IPS DF 6.9 (cell line): ENCODE measurements at places on chromosomes 12 and 14.
A peak's percentile ranks its signal among the peaks of the same experiment; 100 is the strongest.

DNA sequence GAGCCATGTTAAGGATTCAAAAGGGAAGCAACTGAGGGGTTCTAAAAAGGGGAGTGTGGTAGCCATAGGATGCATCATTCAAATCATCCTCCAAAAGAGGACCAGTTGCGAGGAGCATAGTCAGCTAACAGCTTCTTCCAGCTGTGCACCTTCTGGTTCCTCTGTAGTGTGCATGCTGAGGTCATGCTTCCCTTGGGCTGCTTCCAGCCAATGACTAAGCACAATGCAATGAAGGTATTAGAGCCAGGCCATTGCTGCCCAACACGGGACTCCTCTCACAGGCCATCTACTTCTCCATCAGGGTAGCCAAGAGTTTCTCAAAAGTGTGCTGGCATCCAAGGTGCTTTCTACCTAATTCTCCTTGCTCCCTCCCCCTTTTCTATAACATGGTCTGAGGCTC is 69.2 kb upstream of the ARID2 start:
- H3K4me1 ChIP-seq = no peaks in the 10 kb centered on the region
- H3K4me3 ChIP-seq = no peak overlapping the region
- H3K27ac ChIP-seq = no peak overlapping the region
- H3K36me3 ChIP-seq = no peaks in the 10 kb centered on the region
- no peaks in the 10 kb centered on the region for H3K27me3 ChIP-seq

DNA sequence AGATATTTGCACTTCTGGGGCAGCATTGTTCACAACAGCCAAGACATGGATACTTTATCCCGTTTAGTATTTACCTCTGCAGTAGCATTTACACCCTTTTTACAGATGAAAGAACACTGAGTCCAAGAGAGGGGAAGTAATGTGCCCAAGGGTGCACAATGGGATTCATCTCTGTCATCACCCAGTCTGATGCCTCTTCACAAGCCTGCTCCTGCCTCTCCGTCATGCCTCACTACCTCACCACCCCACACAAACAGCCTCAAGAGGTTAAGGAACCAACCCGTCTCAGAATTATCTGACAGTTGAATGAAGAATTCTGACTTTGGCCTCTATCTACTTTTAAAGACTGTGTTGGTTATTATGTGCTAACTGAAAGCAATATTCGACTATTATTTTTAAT is 368.4 kb downstream of the ATP23 start:
- H3K27ac ChIP-seq = no peak overlapping the region

- no peaks in the 10 kb centered on the region for H3K27me3 ChIP-seq
- H3K4me1 ChIP-seq = no peaks in the 10 kb centered on the region
- no peak overlapping the region for H3K27ac ChIP-seq
- H3K4me3 ChIP-seq = peak overlapping the region; percentile 82
- no peaks in the 10 kb centered on the region for H3K36me3 ChIP-seq
Observed at GRCh38 chr12:12265571-12266388, 1.1 kb downstream of the LRP6 start.

DNA sequence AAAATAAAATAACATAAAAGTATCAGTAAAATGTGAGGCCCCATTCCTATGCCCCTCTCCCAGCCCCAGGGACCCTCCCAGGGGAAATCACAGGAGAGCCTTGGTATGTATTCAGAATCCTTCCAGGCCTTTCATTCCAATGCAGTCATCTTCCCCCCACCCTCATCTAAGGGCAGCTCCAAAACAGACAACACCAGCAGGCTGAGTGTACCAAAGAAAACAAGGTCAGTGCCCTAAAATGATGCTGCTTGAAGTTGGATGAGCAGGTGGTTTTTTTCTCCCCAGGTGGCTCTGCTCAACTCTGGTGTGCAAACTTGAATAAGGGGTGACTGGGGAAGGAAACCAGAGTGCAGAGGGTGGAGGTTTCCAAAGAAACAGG is 56.2 kb downstream of the TSPAN9 start:
- no peak overlapping the region for H3K27ac ChIP-seq
- no peak for DNase-seq
- no peaks in the 10 kb centered on the region for H3K27me3 ChIP-seq
- no peaks in the 10 kb centered on the region; the same call in 1 of the 2 replicates for H3K36me3 ChIP-seq

DNA sequence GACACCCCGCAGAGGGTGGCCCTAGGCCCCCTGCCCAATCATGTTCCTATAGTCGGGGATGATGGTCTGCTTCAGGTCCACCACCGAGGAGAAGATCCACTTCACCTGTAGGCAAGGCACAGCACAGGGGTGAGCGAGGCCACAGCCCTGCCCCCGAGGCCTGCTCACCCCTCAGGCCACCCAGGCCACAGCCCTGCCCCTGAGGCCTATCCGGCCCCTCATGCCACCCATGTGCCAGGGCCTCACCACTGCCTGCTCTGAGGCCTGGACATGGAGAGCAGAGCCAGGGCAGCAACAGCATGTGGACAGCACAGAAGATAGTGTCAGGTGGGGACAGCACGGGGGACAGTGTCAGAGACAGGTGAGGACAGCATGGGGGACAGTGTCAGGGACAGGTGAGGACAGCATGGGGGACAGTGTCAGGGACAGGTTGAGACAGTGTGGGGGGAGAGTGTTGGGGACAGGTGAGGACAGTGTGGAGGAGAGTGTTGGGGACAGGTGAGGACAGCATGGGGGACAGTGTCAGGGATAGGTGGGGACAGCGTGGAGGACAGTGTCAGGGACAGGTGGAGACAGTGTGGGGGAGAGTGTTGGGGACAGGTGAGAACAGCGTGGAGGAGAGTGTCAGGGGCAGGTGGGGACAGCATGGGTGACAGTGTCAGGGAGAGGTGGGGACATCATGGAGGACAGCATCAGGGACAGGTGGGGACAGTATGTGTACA is 239.7 kb downstream of the TMEM121 start:
- H3K4me3 ChIP-seq = no peak overlapping the region
- no peak overlapping the region for H3K27ac ChIP-seq
- no peaks in the 10 kb centered on the region for H3K36me3 ChIP-seq
- H3K4me1 ChIP-seq = no peaks in the 10 kb centered on the region
- no peak for DNase-seq

DNA sequence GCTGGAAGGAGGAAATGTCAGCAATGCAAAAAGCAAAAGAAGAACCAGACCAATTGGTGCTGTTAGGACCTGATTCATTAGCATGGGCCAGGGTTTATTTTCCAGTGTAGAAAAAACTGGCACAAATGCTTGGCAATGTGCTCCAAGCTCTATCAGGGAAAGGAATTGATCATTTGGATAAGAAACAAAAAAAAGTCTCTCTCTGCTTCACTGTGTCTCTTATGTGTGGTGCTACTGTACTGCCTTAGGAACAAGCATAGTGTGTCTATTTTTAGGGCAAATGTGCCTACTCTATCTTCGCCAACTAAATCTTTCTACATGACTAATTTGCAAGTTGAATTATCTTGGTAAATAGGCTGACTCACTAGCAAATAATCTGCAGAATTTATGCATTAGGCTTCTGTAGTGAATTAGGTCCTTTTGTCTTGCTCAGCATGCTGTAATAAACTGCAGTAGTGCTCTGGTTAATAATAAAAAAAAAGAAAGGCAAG is 236.7 kb downstream of the MDGA2 start:
- H3K4me3 ChIP-seq = no peak overlapping the region
- H3K27ac ChIP-seq = no peak overlapping the region
- peaks cover 7% of the 10 kb centered on the region; the same call in 1 of the 2 replicates for H3K4me1 ChIP-seq
- H3K27me3 ChIP-seq = no peaks in the 10 kb centered on the region

- H3K27ac ChIP-seq = no peak overlapping the region
- no peaks in the 10 kb centered on the region for H3K27me3 ChIP-seq
- H3K4me1 ChIP-seq = no peaks in the 10 kb centered on the region
- H3K4me3 ChIP-seq = no peak overlapping the region
Observed at GRCh38 chr12:106287364-106287763, 15.2 kb upstream of the TCP11L2 start.

DNA sequence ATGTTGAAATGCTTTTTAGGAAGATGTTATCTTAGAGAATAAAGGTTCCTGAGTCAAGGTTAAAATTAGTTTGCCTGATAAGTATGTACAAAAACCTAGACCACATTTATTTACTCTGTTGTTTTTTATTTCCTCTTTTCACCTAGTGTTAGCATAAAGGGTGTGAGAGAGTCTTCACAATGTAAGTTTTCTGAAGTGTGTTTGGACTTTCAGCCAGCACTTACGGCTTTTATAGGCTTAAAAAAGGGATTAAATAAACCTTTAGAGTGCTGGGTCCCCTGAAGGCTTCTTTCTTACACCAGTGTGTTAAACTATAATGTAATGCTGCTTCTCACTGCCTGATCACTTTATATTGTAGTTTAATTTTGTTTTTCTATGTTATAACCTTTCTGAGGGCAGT is 27.2 kb downstream of the ARHGAP5 start:
- no peaks in the 10 kb centered on the region for H3K27me3 ChIP-seq
- DNase-seq = no peak
- no peaks in the 10 kb centered on the region for H3K4me1 ChIP-seq
- no peaks in the 10 kb centered on the region for H3K36me3 ChIP-seq
- H3K4me3 ChIP-seq = no peak overlapping the region

- H3K27me3 ChIP-seq = no peaks in the 10 kb centered on the region
- no peaks in the 10 kb centered on the region for H3K36me3 ChIP-seq
- no peak overlapping the region for H3K27ac ChIP-seq
Observed at GRCh38 chr12:116278279-116278626, 760 bp upstream of the MED13L start.

DNA sequence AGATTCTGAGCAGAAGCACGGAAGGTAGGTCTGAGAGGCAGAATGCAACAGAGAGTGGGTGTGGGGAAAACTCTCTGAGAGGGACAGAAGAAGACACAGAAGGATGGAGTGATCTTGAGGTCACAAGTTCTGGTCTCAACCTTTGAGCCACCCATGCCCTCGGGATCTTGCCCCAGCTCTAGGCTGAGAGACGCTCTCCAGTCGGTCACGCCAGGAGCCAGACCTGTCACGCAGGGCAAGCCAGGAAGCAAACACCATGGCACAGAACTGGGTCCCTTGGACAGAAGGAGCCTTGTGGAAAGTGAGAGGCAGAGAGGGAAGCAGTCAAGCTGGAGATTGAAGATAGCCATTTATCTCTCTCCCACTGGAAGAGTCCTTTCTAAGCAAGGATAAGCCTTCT is 79.0 kb downstream of the VWF start:
- no peak overlapping the region for H3K27ac ChIP-seq
- H3K4me1 ChIP-seq = no peaks in the 10 kb centered on the region
- DNase-seq = no peak
- no peaks in the 10 kb centered on the region for H3K27me3 ChIP-seq

DNA sequence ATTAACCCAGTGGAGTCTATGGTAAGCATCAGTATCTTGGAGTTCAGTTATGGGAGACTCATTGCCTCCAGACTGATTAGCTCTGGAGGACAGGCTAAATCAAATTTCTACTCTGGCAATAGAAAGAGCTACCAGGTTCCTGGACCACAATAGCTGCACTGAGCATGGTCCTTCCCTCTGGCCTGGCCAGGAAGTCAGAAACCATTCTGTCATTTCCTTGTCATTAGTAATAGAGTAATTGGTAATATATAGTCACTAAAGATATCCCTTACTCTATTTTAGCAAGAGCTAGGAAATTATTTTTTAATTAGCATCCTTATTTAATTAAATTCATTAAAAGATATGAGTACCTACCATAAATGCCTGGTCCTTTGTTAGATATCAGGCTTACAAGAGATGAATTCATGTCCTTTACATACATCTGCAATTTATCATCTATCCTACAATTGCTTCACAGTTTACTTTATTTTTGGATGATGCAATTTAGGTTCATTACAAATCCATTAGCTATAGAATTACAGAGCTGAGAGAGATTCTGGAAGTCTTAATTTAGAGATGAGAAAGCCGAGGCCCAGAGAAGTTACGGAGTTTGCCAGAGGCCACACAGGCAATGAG is 23.7 kb upstream of the TDRD9 start:
- no peaks in the 10 kb centered on the region for H3K27me3 ChIP-seq
- H3K4me3 ChIP-seq = no peak overlapping the region
- DNase-seq = no peak
- no peak overlapping the region for H3K27ac ChIP-seq

DNA sequence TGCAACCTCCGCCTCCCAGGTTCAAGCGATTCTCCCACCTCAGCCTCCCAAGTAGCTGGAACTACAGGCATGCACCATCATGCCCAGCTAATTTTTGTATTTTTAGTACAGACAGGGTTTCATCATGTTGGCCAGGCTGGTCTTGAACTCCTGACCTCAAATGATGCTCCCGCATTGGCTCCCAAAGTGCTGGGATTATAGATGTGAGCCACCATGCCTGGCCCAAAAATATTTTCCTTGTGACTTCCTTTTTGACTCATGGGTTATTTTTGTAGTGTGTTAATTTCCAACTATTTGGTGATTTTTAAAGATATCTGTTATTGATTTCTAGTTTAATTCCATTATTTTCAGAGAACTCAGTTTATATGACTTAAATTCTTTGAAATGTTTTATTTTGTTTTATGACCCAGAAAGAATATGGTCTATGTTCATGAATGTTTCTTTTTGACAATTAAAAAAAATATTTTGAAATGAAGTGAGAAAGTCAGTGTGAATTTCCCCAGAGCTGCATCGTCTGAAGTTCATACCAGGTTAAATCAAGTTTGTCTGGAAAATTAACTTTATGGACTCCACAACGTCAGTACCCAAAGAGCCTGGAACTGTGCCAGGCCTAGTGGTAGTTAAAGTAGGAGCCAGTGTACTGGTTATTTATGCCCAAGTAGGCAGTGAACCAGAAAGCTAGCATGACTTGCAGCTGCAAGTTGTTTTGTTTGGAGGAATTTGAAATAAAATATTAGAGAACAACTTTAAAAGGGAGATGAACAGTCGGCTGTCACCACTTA is 2.8 kb upstream of the CDKL1 start:
- H3K27ac ChIP-seq = no peak overlapping the region
- H3K4me1 ChIP-seq = peaks cover 1% of the 10 kb centered on the region; the same call in 1 of the 2 replicates
- no peak overlapping the region for H3K4me3 ChIP-seq
- peaks cover 4% of the 10 kb centered on the region for H3K27me3 ChIP-seq
- DNase-seq = no peak

- no peaks in the 10 kb centered on the region for H3K36me3 ChIP-seq
- no peaks in the 10 kb centered on the region for H3K4me1 ChIP-seq
- DNase-seq = no peak
Observed at GRCh38 chr12:15846887-15847286, 35.3 kb upstream of the STRAP start.

GRCh38 chr14:55038708-55039107 is 11.7 kb downstream of the SOCS4 start:
- no peaks in the 10 kb centered on the region for H3K27me3 ChIP-seq
- DNase-seq = no peak
- H3K4me3 ChIP-seq = no peak overlapping the region
- H3K4me1 ChIP-seq = no peaks in the 10 kb centered on the region; the same call in 1 of the 2 replicates
- peaks cover 2% of the 10 kb centered on the region; the same call in 1 of the 2 replicates for H3K36me3 ChIP-seq

DNA sequence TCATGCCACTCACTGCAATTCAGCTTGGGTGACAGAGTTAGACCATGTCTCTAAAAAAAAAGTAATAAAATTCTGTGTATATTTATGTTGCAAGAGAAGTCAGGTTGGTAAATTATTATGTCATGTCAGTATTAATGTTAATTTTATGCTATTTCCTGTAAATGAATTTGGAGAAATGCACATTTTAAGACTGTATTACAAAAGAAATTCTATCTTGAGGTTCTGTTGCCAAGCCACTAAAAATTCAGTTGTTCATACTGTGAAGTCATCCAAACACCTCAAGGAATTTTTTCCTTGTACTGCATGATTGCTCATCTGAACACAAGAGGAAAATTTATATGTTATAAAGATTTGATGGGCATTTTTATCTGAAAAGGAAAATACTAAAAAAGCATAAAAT is 23.3 kb upstream of the HMGA2 start:
- H3K36me3 ChIP-seq = no peaks in the 10 kb centered on the region
- no peak overlapping the region for H3K4me3 ChIP-seq
- no peaks in the 10 kb centered on the region for H3K27me3 ChIP-seq
- H3K4me1 ChIP-seq = peaks cover 2% of the 10 kb centered on the region; the same call in 1 of the 2 replicates
